ENCODE measurements at places on chromosomes 11 and 22.

DNA sequence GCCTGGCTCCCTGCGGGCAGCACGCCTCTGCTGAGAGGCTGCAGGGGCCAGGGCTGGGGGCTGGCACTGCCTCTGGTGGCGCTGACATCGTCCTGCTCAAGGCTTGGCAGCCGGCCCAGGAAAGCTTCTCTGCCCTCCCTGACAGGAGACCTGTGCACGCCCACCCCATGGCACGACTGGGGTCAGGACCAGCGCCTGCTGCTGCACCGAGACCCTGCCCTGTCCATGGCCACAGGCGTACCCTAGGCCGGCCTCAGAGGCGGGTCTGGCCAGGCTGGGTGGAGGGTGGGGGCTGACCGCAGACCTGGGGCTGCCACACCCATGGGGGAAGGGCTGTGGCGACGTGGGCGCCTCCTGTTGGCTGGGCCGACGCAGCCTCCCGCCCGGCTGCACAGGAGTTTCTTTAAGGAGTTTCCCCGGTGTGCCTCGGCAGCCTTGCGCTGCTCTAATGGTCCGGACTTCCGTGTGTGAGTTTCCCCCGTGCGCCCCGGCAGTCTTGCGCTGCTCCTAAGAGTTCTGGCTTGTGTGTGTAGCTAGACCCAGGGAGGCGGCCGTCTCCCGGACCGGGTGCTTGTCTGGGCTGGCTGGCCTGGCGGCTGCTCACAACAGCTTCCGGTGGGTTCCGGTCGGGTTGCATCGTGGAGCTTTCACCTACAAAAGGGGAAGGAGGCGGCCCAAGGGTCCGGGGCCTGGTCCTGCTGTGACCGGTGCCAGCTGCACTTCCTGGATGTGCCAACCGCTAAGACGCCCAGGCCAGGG, 4.6 kb downstream of the TRABD start:
- DNase-seq = peak; percentile 72

GRCh38 chr11:126011265-126011664, 51.4 kb downstream of the CDON start:
- DNase-seq = no peak

GRCh38 chr11:1876361-1877063, 15.2 kb downstream of the PRR33 start:
- no peak for DNase-seq

DNA sequence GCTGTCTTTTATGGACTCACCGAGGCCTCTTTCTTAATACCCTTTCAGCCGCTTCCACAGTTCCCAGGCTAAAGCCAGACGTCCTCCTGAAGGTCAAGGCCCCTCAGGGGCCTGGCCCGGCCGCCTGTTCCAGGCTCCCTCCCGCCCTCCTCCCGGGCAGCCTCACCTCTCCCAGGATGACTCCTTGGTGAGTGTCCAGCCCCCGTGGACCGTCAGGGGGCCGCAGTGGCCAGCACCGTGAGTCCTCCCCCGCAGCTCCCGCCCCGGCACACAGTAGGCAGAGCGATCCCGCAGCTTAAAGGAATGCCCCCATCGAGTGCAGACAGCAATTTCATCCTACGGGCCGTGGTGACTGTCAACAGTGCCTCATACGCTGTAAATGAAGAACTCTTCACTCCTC, 32.9 kb downstream of the ELFN2 start:
- no peak for DNase-seq

DNA sequence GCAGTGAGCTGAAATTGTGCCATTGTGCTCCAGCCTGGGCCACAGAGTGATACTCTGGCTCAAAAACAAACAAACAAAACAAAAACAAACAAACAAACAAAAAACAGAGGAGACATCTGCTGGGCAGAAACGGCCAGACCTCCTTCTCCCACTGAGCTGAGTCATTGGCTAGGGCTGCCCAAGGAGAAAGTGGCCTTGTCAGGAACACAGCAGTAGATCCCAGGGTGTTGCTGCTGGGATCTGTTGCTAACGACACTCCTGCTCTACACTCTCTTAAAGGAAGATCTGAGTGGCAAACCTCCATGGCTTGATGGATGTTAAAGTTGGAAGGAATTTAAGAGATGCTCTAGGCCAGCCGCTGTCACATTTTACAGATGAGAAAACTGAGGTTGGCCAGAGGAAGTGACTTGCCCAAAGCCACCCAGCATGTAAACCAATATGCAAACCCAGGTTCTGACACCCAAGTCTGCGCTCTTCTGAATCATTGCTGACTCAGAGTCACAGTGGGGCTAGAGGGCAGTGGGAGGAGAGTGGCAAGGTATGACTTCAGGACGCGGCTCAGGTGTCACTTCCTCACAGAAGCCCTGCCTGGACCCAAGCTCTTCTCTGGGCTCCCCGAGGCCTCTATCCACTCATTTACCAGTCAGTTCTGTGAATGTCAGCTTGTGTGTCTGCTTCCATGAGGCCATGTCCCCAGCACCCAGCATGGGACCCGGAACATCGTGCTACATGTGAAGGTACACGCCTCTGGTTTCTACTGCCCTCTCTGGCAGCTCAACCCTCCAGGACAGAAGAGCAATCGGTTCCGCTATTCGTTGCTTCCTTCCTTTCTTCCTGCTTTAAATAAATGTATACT, 11.3 kb upstream of the GDPD5 start:
- DNase-seq = peak; percentile 52

- DNase-seq = no peak
These were observed 72.0 kb upstream of the USP47 start for GRCh38 chr11:11769782-11770181.

DNA sequence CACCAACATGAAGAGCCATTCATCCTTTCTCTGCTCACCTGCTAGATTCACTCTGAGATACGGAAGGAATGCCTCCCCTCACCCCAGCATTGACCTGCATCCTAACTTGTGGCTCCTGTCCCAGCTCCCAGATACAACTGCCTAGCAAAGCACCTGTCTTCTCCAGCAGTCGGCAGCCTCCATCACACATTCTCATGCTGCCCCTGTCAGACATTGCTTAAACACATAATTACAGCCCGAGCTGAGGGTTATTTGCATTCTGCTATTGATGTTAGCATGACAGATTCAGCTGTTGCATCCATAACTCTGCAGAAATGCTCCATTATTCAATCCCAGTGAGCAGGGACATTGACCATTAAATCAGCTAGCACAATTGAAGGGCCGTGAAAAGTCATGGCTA, 184.4 kb upstream of the NARS2 start:
- no peak for DNase-seq

DNA sequence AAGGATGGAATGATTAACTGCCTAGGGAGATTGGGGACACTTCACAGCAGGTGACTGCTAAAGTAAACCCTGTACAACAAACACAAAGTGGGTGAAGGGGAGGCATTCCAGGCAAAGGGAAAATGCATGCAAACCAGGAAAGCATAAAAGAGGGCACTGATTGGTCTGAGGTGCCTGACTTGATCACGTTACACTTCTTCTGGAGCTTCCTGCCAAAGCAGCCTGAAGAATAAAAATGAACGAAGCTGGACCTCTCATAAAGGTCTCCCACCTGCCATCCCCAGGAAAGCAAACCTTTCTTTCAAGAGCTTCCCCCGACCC, 46.7 kb upstream of the SCUBE2 start:
- DNase-seq = no peak

DNA sequence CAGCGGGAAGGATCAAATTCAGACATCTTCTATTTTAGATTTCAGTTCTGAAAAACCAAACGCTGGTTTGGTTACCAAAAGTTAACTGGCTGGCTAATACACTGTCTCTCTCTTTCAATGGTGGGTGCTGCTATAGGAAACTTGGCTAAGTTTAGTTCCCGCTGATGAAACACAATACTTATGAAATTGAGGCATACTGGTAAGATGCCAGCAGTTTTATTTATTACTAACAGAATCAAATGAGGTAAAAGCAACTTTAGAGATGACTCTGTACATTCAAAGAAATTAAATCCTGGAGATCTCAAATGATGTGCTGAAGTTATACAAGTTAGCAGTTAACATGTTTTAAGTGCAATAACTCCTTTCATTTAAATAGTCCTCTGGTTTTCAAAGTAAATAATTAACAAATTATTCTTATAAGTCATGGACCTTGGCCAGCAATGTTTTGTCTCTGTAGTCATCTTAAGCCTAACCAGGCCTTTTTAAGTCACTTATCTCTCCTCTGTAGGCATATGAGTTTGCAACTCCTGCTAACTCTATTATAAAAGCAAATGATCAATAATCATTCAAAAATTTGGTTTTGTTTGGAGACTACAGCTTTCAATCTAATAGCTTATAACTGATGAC, 54.8 kb downstream of the PAK1 start:
- DNase-seq = no peak

- DNase-seq = no peak
These were observed 28.6 kb downstream of the TECTA start for GRCh38 chr11:121129362-121130340.

- peak; percentile 55 for DNase-seq
These were observed 13.8 kb downstream of the GGT5 start for GRCh38 chr22:24230911-24231656.

DNA sequence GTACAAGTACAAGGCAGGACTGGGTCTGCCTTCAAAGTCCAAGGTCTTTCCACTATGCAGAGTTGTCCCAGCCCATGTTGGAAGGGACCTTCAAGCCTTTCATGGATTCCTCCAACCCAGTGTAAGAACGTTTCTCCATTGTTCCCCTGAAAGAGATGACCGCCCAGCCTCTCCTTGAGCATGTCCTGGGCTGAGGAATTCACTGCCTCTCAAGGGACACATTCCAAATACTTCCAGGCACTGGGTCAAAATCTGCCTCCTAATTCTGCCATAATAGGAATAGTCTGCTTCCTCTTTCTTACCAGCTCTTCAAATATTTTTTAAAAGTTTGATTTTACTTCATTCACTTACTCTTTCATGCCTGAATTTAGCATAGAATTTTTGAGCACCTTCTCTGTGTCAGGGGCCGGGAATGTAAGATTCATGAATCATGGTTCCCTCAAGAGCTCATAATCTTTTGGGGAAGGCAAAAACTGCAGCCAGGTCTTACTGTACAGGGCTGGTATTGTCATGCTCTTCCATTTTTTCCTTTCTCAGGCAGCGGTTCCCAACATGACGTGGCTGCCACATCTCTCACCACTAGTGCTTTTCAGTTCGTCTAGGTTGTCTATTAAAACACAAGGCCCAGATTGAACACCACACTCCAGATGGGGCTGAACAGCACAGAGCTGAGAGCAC, 143.3 kb upstream of the TBCEL start:
- no peak for DNase-seq

DNA sequence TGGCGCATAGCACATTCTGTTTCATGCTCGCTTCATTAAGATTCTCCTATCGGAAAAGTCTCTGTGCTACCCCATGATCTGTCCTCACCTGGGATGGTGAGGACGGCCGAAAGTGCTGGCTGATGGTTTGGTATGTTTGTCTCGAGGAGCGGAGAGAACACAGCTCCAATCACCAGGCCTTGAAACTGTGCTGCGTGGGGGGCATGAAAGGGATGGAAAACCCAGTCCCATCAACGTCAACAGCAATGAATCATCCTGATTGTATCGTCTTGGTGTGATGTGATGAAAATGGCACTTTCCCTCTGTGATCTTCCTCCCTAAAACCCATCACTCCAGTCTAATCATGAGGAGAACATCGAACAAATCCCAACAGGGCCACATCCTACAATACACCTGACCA, 8.4 kb downstream of the FXYD6 start:
- no peak for DNase-seq

- no peak for DNase-seq
These were observed 14.4 kb downstream of the NFAM1 start for GRCh38 chr22:42417645-42418305.

- DNase-seq = no peak
These were observed 38.4 kb downstream of the ANO1 start for GRCh38 chr11:70116386-70117065.

GRCh38 chr11:111937461-111937769, 272 bp downstream of the DIXDC1 start:
- no peak for DNase-seq

DNA sequence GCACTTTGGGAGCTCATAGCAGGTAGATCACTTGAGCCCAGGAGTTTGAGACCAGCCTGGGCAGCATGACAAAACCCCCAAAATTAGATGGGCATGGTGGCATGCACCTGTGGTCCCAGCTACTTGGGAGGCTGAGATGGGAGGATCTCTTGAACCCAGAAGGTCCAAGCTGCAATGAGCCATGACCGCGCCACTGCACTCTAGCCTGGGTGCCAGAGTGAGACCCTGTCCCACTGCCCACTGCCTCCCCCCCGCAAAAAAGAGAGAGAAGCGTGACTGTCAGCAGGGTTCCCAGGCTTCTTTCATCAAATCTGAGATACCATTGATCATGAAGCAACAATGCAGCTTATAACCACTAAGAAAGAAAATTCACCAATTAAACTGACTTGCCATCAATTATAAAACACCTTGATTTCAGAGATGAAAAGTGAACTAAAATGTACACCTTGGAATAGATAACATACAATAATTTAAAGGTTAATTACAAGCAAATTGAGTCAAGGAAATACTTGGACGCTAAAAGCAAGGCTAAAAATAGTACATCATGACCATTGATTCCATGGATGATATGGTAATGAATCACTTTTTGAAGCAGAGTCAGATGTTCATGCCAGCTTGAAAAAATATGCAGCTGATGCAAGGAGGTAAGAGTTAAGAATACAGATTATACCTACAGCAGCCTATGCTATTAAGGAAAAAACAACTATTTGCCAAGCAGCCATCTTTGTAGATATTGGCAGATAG, 90.8 kb upstream of the ALKBH3 start:
- DNase-seq = no peak

GRCh38 chr22:29147331-29147899, 58.3 kb upstream of the EMID1 start:
- no peak for DNase-seq

DNA sequence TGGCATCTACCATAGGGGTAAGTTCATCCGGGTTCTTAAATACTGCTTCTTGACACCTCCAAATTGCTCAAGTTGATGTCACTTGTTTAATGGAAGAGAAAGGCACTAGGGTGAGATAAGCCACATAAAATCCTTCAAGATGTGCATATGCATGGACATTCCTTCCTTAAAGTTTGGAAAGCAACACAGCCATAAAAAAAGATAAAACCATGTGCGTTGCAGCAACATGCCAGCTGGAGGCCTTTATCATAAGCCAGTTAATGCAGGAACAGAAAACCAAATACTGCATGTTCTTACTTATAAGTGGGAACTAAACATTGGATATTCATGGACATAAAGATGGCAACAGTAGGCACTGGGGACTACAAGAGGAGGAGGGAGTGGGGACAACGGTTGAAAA, 8.0 kb upstream of the IL18BP start:
- no peak for DNase-seq
